ENCODE measurements at places on chromosomes 7 and 10.

GRCh38 chr10:116356833-116357232 lies 32.6 kb downstream of the CCDC172 start:
- DNase-seq = no peak

GRCh38 chr7:16813232-16813616 lies 8.4 kb upstream of the AGR2 start:
- DNase-seq = no peak

DNA sequence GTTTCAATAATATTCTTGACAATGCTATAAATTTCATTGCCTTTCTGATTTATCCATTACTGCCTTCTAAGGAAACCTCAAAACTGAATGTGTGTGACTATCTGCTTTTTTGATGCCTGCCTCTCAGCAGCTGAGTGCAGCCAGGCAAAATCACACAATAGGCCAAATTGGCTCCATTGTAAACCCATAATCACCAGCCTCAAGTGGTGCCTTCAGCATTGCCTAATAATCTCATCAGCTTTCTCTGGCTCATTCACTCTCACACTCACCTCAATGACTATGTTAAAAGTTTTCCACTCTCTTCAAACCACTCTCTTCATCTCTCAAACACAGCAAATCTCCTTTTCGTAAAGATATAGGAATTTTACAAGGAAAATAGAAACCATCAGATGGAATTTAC lies 182.5 kb upstream of the COL1A2 start:
- DNase-seq = no peak

DNA sequence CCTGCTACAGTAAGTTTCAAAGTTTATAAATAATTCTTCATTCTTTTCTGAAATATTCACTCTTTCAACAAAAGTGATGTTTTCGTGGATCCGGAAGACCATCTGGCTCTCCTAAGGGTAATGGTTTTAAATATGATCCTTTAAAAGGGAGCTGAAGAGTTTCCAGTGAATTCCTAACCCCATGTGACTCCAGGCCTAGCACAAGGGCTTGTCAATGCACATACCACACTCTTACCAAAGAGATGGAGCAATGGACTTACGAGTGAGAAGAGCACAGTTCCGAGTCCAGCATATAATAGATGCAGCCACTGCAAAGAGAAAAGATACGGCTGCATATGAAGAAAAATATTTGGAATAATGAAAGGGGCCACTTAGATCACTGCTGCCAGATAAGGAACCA lies 32.1 kb upstream of the GATAD1 start:
- DNase-seq = no peak

- DNase-seq = no peak
These were observed 283.0 kb upstream of the KLF6 start for GRCh38 chr10:4067931-4068561.

DNA sequence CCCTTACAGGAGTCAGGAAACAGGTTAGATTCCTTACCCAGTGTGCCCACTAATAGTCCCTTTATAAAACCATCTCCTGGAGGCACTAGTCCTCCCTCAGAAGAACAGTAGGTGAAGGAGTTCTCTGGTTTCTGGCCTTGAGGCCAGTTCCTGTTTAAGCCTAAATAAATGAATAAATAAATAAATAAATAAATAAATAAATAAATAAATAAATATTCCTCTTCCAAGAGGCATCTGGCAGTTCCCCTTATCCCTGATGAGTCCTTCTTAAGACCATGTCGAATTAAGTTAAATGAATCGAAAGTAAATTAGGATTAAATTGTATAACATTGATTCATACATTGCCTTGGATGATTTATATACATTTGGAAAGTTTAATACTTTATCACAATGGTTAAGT lies 223.3 kb downstream of the PCDH15 start:
- DNase-seq = no peak

GRCh38 chr10:86087716-86088115 lies 278.9 kb downstream of the GRID1 start:
- DNase-seq = no peak

- no peak for DNase-seq
These were observed 37.7 kb downstream of the PRKG1 start for GRCh38 chr10:51112013-51112412.

DNA sequence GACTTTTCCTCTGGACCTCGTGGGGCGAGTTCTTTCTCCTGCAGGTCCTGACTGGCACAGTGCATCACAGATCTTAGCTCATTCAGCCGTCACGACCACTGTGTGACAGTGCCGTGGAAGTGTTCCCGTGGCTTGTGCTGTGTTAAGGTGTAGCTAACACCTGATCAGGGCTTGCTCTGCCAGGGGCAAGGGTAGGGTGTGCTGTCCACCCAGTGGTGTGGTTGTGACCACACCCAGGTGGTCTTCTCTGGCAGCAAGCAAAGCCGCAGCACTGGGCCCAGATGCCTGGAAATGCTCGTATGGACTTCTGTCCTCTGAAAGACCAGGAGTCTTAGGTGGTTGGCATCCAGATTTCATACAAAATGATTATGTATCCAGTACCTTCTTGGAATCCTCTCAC lies 86.2 kb downstream of the GLRX3 start:
- no peak for DNase-seq

GRCh38 chr7:85184599-85185423 lies 2.0 kb downstream of the SEMA3D start:
- DNase-seq = no peak

- DNase-seq = no peak
These were observed 70.1 kb upstream of the TCERG1L start for GRCh38 chr10:131381576-131381975.

GRCh38 chr10:70269741-70270140 lies 14.1 kb downstream of the NPFFR1 start:
- no peak for DNase-seq

GRCh38 chr7:110130669-110131068 lies 960.3 kb upstream of the LRRN3 start:
- no peak for DNase-seq

DNA sequence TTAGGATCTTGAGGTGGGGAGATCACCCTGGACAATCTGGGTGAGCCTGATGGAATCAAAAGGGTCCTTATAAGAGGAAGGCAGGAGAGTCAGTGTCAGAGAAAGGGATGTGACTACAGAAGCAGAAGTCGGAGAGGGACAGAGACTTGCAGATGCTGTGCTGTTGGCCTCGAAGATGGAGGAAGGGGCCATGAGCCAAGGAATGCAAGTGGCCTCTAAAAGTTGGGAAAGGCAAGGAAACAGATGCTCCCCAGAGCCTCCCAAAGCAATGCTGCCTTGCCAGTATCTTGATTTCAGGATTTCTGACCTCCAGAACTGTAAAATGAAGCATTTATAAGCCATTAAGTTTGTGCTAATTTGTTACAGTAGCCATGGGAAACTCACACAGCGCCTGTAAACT lies 165.2 kb downstream of the FANK1 start:
- DNase-seq = no peak

- no peak for DNase-seq
These were observed 19.0 kb downstream of the TMEM236 start for GRCh38 chr10:17771017-17771416.

DNA sequence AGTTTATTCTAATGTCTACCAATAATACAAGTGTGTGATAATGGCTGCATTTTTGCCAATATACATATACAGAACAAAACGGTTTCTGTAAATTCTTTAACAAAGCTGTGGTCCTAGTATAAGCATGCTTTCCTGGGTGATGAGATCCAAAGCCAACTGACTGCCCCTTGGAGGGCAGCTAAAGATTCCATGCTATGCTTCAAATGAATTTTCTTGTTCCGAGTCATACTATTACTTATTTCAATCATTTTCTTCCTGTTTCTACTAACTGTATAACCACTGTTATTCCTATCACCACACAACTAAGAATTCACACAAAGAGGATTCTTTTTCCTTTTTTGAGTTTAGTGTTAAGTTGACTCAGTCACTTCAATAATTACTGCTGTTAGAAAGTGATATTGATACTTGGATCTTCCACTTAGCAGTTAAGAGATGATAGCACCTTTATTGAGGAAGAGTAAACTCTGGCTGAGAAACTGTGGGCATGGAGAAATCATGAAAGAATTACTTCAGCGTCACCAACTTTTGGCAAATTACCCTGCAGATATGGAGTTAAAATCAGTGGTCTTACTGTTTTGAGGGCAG lies 197.5 kb downstream of the ARL4A start:
- no peak for DNase-seq

- DNase-seq = no peak
These were observed 115.2 kb downstream of the TCERG1L start for GRCh38 chr10:131196176-131196885.

GRCh38 chr10:69761320-69761719 lies 40.4 kb upstream of the COL13A1 start:
- no peak for DNase-seq

DNA sequence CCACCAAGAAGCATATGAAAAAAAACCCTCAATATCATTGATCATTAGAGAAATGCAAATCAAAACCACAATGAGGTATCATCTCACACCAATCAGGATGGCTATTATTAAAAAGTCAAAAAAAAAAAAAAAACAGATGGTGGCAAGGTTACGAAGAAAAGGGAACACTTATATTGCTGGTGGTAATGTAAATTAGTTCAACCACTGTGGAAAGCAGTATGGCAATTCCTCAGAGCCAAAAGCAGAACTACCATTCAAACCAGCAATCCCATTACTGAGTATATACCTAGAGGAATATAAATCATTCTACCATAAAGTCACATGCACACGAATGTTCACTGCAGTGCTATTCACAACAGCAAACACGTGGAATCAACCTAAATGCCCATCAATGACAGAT lies 46.0 kb downstream of the CNOT4 start:
- DNase-seq = no peak

DNA sequence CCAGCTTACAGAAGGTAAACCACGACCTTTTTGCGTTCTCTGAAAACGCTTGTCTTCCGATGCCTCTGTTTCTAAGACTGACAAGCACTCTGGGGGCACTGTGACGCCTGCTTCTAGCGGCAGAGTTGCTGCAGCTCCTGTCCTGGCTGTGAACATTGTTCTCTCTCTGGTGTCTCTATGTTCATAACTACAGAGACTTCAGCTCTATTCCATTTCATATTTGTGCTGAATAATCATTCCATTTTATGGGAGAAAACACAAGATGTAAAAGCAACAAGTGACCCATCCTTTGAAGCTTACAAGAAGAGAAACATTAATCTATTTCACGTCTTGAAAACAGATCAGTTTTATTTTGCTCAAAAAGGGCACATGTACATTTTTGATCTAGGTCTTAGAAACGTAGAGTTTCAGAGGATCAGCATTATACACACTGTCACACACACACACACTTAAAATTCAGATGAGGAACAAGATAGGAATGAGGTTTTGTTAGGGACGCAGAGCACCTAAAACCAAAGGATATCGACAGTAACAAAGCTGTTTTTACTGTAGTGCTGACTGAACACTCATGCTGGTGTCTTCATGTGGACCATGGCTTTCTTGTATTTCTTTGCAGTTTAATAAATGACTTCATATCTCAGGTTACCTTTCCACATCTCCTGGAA lies 3.0 kb downstream of the IKZF1 start:
- DNase-seq = no peak

GRCh38 chr10:104029521-104029860 lies 56.2 kb downstream of the COL17A1 start:
- no peak for DNase-seq

- DNase-seq = no peak
These were observed 49.9 kb upstream of the STEAP1B start for GRCh38 chr7:22549667-22550513.

DNA sequence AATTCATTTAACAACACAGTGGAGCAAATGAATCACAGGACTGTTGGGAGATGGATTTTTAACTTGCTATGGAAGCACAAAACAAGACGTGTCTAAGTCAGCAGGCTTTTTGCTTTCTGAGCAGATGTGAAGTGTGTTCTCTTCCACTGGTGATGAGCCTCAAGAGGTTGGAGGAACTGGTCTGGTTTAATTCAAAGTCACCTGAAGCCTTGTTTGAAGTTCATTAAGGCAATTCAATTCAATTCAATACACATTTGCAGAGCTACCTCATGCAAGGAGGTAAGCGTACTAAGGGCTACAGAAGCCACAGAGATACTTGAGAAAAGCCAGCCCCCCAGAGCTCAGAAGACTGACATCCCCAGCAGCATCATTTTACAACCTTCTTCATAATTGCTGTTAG lies 68.4 kb upstream of the PALS2 start:
- no peak for DNase-seq

DNA sequence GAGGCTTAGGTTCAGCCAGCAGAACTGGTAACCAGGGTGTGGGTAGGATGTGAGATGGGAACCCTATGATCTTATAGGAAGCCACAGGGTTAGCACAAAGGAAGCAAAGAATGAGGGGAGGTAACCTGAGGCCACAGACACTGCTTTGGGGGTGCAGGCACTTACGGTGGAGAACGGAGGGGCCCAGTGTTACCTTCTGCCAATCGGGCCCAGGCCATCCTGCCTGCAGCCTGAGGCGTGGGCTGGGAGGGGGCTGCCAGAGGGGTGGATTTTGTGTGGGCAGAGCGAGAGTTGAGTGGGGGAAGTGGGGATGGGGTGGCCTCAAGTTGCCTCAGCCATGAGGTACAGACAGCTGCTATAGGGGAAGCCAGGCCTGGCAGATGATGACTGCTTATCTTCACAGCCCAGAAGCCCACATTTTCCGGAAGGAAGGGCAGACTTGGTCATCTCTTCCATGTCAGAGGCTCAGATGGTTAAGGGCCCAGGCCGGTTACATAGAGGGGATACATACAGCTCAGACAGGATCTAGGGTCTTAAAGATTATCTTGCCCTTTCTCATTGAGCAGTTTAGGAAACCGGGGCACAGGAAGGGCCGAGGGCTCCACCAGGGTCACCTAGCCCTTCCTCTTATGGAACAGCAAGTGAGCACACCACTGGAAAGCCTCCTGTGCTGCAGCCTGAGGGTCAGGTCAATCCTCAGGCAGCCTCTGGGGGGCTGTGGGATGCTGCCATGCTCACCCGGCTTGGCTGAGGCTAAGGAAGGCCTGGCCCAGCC lies 24.4 kb upstream of the VSIR start:
- DNase-seq = no peak

- DNase-seq = no peak
These were observed 547.7 kb downstream of the TNS3 start for GRCh38 chr7:47034180-47034579.

- no peak for DNase-seq
These were observed 362.0 kb downstream of the GPR37 start for GRCh38 chr7:124403587-124403986.

- DNase-seq = no peak
These were observed 173.6 kb upstream of the CXCL12 start for GRCh38 chr10:44558521-44558920.
